ENCODE measurements at places on chromosomes 11 and 22. TPM values are rescaled to one million over a fixed set of nuclear protein-coding genes. Genes with fewer than 3 reads are reported as not detected.

The MOGAT2 gene
- 86.4 TPM for total RNA-seq

The ANKK1 gene
- total RNA-seq = 0.28 TPM

The TRIM64C gene
- total RNA-seq = not detected

The C22orf42 gene
- total RNA-seq = not detected

The MIOX gene
- total RNA-seq = not detected

The ADM2 gene
- 0.95 TPM for total RNA-seq

The EWSR1 gene
- 176 TPM for total RNA-seq

The ZNRF3 gene
- 10.6 TPM for total RNA-seq

The OR51B2 gene
- not detected for total RNA-seq

The IL17REL gene
- total RNA-seq = not detected

The ACR gene
- total RNA-seq = 0.43 TPM

The LRRN4CL gene
- 1.2 TPM for total RNA-seq

The KCNQ1OT1 gene
- total RNA-seq = 1.7 TPM

The HEPN1 gene
- not detected for total RNA-seq

The ESAM gene
- 11.5 TPM for total RNA-seq

The TRMT112 gene
- total RNA-seq = 48.5 TPM

The OR4C3 gene
- total RNA-seq = not detected

The SORL1 gene
- 109 TPM for total RNA-seq

The ACRV1 gene
- total RNA-seq = 0.38 TPM

The SNX19 gene
- total RNA-seq = 53.1 TPM

The HEPHL1 gene
- total RNA-seq = 0.06 TPM

The OR2D2 gene
- 0.53 TPM for total RNA-seq

The UPB1 gene
- 0.20 TPM for total RNA-seq

The SLCO2B1 gene
- total RNA-seq = 65.6 TPM

The CCDC116 gene
- total RNA-seq = 0.26 TPM

The PLXNB2 gene
- 232 TPM for total RNA-seq

The NPAT gene
- total RNA-seq = 11.1 TPM

The PHLDB1 gene
- 79.4 TPM for total RNA-seq

The MMP8 gene
- total RNA-seq = not detected

The CARD18 gene
- total RNA-seq = not detected

The OR8D4 gene
- 1.3 TPM for total RNA-seq

The C11orf91 gene
- 0.58 TPM for total RNA-seq

The NXPE2 gene
- 20.4 TPM for total RNA-seq

The SCGB2A2 gene
- not detected for total RNA-seq
